Cerebellar nuclear complex (tissue), 1 donor: ENCODE measurements at places on chromosomes 16 and 17.

DNA sequence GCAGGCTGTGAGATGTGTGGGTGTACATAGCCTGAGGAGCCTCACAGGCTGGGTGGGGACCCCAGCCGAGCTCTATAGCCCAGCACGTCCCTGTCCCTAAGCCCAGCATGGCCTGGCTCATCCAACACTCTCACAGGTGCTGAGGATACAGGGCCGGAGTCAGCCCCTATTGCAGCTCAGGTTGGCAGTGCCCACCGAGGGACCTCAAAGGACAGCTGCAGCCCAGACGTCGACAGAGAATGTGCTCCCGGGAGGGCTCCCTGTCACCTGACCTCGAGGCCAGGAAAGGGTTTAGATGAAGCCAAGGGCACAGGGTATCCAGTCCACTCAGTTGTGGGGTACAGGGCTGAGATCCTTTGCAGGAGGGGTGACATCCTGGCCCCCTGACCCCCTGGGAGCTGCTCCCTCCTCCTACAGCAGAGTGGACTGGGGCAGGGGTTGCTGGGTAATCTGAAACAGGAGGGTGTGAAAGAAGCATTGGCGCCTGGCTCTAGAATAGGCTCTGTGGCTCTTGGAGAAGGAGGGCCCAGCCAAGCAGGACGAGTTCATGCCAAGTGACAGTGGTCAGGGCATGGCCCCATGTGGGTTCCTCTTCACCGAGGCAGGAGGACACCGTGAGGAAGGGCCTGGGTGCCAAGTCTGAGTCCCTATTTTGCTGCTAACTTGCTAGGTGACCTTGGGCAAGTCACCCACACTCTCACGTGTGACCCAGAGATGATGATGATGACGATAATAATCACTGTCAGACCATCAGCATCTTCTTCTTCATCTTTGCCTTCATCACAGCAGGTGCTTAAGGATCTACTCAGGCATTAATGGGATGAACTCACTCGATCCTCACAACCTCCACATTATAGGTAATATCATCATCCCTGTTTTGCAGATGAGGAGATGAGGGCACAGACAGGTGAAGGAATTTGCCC is 68.0 kb downstream of the RMI2 start:
- no peak for DNase-seq

GRCh38 chr16:54462151-54462651 is 175.6 kb upstream of the IRX3 start:
- no peak for DNase-seq

- no peak for DNase-seq
Observed at GRCh38 chr16:77276661-77277060, 77.5 kb downstream of the SYCE1L start.

- DNase-seq, result no peak
Observed at GRCh38 chr17:50693036-50693682, 14.6 kb downstream of the ANKRD40 start.
